ENCODE measurements at places on chromosomes 3 and 15.

GRCh38 chr15:23687143-23687470 lies at the start of gene NDN:
Gene NDN (minus strand): TSS chr15:23687305. CDS start chr15:23687217, 88 bp downstream.
- peak; percentile 12 for DNase-seq

DNA sequence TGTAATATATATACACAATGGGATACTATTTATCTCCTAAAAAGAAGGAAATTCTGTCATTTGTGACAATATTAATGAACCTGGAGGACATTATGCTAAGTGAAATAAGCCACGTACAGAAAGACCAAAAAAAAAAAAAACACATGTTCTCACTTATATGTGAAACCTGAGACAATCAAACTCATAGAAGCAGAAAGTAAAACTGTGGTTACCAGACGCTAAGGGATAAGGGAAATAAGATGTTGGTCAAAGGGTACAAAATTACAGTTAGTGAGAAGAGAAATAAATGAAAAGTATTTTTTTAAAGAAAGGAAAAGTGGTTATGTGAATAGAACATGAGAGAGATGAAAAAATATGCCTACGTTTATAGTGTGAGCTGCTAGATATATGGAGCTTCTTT lies 101.1 kb downstream of the CPNE4 start:
- DNase-seq, result no peak

GRCh38 chr3:43180027-43180426 lies 74.1 kb upstream of the POMGNT2 start:
- no peak for DNase-seq

DNA sequence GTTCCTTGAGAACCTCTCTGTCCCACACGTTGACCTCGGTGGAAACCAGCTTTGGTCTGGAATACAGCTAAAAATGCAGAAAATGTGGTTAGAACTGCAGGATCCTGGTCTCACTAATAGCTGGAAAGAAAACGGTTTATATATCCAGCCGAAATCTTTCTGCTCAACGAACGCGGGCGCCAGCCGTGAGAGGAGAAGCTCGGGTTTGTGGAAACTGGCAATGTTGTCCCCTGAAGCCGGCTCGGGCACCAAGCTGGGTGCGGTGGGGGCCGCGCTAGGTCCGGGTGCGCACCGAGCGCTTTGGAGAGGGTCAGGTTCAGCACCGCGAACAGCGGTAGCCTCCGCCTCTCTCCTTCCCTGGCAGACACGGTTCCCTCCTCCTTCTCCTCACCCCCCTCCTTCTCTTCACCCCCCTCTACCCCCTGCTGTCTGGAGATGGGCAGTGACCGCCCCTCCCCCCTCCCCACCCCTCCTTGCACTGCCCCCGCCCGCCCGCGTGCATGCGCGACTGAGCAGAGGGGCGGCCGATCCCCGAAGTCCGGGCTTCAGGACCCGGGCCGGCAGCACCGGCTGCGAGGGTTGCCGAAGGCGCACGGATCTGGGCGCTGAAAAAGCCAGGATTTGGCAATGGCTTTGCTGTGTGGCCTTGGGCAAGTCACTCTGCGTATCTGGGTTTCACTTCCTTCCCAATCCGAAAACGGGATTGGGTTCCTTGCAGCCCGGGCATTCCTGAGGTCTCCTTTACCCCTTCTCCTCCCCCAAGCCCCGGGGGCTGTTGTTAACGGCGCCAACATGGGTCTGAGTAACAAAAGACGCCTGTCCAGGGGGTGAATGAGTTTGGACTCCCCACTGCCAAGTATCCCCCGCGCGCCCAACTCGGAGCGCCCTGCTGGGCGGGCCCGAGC lies at the start of gene SKOR1:
Gene SKOR1 (plus strand): TSS at position 534 of the 905 bp plus-strand sequence. CDS start 94 bp downstream, at position 628.
- no peak for DNase-seq

GRCh38 chr3:6522191-6522590 lies 338.7 kb upstream of the GRM7 start:
- DNase-seq, result no peak

- no peak for DNase-seq
Observed at GRCh38 chr15:63672775-63673174, 75.6 kb downstream of the FBXL22 start.

- no peak for DNase-seq
Observed at GRCh38 chr3:186476044-186476468, 68.1 kb downstream of the CRYGS start.

- no peak for DNase-seq
Observed at GRCh38 chr3:158111861-158112260, 2.0 kb downstream of the RSRC1 start.

- DNase-seq, result no peak
Observed at GRCh38 chr15:56371495-56372147, 6.4 kb downstream of the TEX9 start.

- peak; percentile 57 for DNase-seq
Observed at GRCh38 chr3:124372775-124373174, 357.5 kb upstream of the UMPS start.

DNA sequence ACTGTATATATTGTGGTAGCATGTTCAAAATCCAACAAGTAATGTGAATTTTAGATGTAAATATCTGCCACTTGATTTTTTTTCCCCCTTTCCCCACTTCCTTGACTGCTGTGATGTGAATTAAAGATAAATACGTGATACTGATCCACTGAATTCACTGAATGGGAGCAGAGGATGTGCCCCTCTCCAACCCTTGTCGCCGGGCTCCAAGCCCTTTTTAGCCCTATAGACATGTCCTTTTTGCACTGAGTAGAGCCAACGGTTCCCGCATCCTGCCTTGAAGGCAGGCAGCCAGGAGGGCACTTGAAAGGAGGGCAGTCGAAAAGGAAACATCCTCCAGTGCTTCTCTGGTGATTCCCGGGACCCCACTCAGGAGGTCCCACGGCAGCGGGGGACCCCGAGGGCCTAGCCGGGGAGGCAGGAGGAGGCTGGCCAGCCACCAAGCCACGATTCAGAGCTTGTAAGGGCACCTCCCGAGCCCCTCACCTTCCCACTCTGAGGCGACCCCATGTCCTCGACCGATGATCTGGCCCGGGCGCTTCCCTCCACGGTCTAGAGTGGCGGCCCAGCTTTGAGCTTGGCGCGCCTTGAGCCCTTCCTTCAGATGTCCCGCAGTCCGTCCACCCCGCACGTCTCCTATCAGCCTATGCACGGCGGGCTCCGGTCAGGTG lies 901 bp upstream of the MANF start:
- DNase-seq, result no peak

DNA sequence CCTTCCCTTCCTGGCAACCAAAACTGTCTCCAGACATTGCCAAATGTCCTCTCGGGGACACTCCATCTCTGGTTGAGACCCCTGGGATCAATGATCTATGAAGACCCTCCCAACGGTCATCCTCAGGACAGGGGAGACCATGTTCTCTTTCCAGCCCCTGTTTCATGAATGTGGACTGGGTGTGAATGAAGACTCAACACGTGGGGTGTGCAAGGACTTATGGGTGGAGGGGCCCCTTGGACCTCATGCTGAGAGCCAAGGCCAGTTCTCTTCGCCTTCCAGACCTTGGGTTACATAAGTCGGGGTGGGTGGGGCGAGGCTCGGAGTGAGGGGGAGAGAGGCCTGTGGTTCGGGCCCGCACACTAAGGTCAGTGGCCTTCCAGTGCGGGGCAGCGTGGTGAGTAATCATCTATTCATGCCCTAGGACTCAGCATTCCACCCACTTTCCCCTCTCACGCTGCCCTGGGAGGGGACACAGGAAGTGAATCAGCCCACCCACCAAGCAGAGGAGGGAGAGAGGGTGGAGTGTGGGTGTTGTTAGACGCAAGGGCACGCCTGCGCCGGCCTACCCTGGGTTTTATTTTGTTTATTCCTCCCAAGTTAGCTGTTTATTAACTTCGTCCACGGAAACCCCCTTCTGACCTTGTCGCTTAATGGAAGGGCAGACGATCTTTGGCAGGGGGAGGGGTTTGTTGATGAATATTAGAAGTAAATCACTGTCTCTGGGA lies 6.7 kb downstream of the PAQR5 start:
- DNase-seq, result no peak

DNA sequence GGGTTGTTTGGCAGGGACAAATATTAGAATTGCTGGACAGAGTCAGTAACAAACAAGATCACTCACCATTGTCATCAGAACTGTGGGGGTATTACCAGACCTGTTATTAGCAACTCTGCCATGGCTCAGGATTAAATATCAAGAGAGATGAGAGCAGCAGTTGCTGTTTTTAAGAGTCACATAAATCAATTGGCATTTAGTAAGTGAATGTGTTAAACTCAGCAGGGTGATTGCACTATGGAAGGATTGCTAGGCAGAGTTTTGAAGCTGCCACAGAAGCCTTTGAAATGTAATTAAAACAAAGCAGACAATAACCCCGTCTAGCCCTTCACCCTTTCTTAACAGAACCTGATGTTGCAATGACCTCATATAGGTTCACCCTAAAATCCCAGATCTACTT lies 238.8 kb downstream of the GAP43 start:
- DNase-seq, result no peak

GRCh38 chr3:39638301-39638700 lies 170.8 kb downstream of the MOBP start:
- DNase-seq, result no peak

DNA sequence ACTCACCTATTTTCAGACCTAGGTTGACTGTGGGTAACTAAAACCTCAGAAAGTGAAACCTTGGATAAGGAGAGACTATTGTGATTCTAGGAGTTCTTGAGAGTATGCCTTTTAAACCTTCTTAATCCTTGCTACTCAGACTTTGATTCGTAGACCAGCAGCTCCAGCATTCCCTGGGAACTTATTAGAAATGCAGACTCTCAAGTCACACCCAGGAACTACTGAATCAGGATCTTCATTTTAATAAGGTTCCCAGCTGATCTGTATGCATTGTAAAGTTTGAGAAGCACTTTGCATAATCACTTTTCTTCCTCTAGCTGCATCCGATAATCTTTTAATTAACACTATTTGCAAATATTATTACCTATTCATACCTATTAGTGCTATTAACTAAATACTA lies 480.3 kb upstream of the KCNMB2 start:
- DNase-seq, result no peak

DNA sequence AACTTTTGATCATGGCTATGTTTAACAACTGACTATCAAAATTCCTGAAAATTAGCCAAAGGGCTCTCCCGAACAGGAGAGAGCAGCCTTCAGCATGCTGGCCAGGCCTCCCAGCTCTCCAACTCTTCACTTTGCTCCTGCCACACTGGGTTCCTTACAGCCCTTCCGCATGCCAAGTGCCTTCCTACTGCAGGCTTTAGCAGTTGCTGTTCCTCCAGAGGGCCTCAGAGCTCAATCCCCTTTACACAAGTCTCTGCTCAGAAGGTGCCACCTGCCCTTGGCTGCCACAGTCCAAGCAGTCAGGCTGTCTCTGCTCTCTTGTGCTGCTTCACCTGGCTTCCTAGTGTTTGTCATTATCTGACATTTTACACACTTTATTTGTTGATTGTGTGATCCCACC lies 553.1 kb upstream of the PPP2R3A start:
- DNase-seq, result no peak

GRCh38 chr3:61778095-61778494 lies 216.7 kb downstream of the PTPRG start:
- DNase-seq, result no peak

DNA sequence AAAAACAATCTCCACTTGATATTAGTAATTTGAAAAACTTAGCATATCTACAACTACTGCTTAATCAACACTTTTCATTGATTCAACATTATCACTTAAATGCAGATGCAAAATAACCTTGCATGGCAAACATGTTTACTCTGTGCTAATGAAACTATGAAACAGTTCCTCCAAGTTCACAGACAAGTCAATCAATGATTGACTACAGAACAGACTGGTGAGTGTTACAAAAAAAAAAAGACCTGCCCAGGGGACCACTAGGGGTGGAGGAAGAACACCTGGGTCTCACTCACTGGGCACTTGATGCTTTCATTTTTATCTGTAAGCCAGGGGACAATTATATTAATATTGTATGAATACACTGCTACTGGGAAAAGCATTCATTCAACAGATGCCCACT lies 4.3 kb upstream of the NR2C2 start:
- no peak for DNase-seq

DNA sequence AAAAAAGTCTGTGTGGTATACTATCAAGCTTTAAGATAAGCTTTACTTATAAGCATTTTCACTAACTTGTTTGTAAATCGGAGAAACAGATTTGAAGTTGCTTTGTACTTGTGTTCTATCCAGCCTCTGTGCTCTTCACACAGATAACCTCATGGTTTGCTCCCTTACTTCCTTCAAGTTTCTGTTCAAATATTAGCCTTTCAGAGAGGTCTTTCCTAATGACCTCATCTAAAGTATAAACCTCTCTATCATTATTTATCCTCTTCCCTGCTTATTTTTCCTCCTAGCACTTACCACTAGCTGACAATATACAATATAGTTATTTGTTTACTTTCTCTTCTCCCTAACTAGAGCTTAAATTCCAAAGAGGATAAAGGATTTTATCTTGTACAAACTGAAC lies 180.0 kb downstream of the CBLB start:
- no peak for DNase-seq

- DNase-seq, result no peak
Observed at GRCh38 chr3:129415378-129415777, 13.1 kb downstream of the EFCAB12 start.

GRCh38 chr3:16728770-16729745 lies 123.8 kb upstream of the DAZL start:
- DNase-seq, result no peak

- DNase-seq, result no peak
Observed at GRCh38 chr3:138354376-138354775, 6.0 kb downstream of the MRAS start.

DNA sequence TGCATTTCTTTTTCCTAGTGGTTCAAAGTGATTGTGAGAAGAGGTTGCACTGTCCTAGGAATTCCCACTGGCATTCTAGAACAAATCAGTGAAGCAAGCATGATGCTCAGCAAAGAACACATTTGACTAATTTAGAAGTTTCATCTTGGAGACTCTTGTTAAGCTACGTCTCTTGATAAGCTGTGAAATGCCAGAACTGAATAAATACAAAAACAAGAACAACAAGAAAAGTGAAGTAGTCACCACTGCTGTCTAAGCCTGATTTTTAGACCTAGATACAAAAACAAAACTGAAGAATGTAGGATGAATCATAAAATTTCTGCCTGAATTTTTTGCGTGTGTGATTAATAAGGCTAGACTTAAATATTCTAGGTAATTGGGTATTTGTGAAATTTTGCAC lies 1162.4 kb downstream of the TUSC7 start:
- no peak for DNase-seq

GRCh38 chr3:32511005-32511404 lies 8.4 kb upstream of the CMTM6 start:
- no peak for DNase-seq

- no peak for DNase-seq
Observed at GRCh38 chr3:53426918-53427317, 67.5 kb upstream of the CACNA1D start.

- DNase-seq, result no peak
Observed at GRCh38 chr15:89551550-89551949, 23.7 kb upstream of the TICRR start.

GRCh38 chr3:126113238-126113555 lies 29.3 kb upstream of the SLC41A3 start:
- no peak for DNase-seq

DNA sequence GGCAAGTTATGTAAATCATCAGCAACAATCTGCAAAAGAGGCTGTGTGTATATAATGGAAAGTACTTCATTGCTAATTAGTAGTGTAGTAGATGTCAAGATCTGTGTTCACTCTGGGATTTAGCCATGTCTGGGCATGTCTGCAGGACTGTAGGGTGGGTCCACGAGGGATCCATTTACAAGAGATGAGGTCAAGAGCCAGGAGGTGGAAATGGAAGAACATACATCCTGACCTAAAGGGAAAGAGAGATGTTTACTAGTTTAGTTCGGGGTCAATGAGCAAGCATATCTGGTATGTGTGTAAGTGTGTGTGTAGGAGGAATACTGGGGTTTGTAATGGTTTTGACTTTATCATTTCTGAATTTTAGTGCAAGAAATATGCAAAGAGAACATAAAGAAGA lies 171.5 kb upstream of the NANOGP8 start:
- no peak for DNase-seq

GRCh38 chr3:193190146-193190786 lies 50.8 kb upstream of the PLAAT1 start:
- DNase-seq, result peak; percentile 76

All from iPS DF 19.7 (cell line).